ENCODE measurements at places on chromosomes 13 and 19.

- no peak for DNase-seq
These were observed 12.5 kb upstream of the RSPH6A start for GRCh38 chr19:45827459-45828093.

DNA sequence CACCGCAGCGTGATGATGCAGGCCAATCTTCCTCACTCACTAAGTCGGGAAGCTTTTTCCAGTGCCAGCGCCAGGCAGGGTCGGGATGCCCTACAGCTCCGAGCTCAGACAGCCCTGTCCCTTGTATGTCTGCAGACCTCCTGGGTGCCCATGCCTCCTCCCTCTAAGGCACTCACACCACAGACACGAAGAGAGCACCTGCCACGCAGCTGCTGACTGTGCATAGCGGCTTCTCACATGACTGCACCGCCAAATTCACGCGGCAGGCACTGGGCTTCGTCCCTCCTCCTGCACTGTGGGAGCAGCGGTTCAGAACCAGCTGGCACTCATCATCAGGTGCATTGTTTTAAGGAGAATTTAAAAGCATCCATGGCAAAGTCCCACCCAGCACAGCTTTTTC lies 88.1 kb downstream of the SLC7A1 start:
- no peak for DNase-seq

GRCh38 chr19:17246681-17247425 lies 1.1 kb upstream of the NR2F6 start:
- DNase-seq: no peak

GRCh38 chr19:2982561-2982960 lies 5.2 kb downstream of the TLE6 start:
- no peak for DNase-seq

- no peak for DNase-seq
These were observed 60.2 kb upstream of the FLT1 start for GRCh38 chr13:28555096-28555495.

DNA sequence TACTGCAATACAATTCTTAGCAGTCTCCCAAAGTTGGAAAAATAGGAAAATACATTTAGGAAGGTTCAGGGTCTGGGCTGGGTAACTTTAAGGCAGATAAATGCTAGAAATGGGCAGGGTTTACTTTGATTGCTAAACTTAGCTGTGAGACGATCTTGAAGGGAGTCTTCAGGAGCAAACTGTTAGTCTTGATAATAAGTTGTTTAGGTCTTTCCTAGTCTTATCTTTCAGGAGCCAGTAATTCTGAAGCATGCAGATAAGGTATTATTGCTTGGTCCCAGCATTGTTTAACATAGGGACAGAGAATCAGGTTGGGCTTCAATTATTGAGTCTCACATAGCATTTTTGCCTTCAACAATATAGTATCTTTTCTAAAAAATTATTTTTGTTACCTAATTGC lies 262.4 kb upstream of the MIR17HG start:
- no peak for DNase-seq

- DNase-seq: no peak
These were observed 24.3 kb downstream of the PEPD start for GRCh38 chr19:33497131-33497777.

DNA sequence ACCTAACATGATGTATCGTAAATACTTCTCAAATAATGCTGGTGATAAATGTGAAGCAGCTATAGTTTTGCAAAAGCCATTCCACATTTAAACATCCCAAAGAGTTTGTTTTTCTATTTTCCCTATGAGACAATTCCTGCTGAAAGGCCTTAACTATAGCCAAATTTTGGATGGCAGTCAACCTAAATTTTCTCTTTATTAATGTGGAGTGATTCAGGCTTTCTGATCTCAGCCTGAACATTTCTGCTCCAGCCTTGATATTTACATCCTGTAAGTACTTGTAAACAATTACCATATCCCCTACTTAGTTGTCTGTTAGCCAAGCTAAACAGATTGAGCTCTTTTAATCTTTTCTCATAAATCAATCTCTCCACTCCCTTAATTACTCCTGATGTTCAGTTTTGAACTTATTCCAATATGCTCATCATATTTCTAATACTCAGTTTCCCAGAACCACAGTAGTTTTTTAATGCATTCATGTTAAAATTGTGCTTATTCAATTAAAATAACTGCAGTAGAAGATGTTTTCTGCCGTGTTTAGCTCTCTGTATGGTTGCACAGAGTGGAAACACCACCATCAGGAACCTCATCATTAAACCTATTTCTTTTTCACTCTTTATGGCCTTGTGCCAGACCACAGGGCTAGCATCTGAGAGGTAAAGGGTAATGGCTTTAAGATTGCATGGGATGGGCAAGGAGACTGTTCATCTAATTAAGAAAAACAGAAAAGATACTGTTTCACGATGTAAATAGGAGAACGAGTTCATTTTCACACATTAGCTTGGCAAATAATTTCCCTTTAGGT lies 1235.2 kb upstream of the SLC10A2 start:
- DNase-seq: no peak
